Substantia nigra (tissue), 51 donors: ENCODE measurements at places on chromosomes 3 and 15.

DNA sequence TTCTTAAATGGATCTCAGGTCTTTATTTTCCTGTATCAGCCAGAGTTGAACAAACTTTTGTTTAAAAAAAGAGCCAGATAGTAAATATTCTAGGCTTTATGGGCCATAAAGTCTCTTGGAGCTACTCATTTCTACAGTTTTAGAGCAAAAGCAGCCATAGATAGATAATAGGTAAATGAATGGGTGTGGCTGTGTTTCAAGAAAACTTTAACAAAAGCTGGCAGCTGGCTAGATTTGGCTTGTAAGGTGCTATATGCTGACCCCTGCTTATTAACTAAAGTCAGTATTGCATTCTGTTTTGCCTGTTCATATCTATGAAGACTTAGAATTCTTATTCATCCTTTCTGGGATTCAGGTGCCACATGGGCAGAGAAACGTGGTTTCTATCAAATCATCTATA, 29.0 kb downstream of the MFN1 start:
- DNase-seq = no peak

DNA sequence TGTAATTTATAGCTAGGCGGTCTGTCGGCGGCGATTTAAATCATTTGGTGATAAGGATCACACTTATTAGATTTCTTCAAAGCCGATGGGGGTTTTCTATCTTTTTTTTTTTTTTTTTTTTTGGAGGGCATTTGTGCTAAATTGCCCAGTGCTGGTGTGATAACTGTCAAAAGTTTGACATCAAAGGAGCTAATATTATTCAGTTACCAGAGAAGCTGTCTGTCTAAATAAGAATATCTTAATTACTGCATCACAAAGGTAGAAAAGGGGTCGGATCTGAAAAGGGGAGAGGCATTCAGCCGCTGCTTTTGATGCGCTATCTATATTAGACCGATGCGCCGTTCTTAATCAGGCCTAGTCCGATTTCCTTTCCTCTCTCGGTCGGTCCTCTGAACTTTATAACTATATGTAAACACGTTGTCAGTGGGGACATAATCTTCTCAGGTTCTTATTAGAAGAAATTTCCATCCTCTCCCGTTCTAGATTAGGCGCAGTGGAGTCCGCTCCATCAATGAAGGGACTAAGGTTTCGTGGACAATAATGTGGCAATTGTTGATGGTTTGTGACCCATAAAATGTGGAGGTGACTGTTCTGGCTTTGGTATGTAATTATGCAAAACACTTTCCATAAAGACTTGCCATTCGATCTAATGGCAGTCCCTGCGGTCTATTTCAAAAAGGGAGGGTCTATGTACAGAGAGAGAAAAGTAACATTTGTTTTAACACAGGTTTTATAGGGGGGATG, 31.7 kb downstream of the NR2F2 start:
- no peak for DNase-seq

- no peak for DNase-seq
Observed at GRCh38 chr15:23395832-23396231, 41.3 kb downstream of the GOLGA8S start.

DNA sequence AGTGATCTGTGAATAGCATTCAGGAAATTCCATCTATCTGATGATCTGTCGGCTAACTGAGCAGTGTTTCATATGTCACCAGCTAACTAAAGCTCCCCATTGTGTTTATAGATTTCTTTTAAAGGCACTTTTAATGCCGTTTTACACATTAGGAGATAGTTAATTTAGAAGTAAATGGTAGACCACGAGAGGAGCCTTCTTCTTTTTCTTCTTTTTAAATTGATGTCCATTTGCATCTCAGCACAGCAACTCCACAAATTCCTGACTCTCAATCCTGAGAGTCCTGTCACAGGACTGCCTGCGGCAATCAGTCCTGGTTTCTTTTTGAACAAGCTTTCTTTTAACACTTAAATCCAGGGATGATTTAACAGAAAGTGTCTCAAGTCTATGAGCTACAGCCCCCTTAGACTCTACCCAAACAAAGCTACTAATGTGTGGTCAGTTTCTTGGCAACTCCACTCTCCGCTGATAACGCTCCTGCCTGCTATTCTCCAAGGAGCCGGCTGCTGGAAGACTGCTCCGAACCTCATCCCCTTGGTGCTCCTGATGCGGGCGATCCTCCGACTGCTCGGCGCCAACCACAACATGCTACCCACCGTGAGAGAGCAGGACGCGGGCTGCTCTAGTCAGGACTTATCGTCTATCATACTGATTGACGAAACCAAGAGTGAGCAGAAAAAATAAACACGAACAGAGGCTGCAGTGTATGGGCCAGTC, 421.4 kb downstream of the MECOM start:
- DNase-seq = peak; percentile 6

- DNase-seq = no peak
Observed at GRCh38 chr15:59791755-59792154, 102.6 kb upstream of the BNIP2 start.

- no peak for DNase-seq
Observed at GRCh38 chr3:195129644-195130492, 141.1 kb downstream of the XXYLT1 start.

- DNase-seq = no peak
Observed at GRCh38 chr3:157417247-157417646, 19.4 kb upstream of the PTX3 start.

DNA sequence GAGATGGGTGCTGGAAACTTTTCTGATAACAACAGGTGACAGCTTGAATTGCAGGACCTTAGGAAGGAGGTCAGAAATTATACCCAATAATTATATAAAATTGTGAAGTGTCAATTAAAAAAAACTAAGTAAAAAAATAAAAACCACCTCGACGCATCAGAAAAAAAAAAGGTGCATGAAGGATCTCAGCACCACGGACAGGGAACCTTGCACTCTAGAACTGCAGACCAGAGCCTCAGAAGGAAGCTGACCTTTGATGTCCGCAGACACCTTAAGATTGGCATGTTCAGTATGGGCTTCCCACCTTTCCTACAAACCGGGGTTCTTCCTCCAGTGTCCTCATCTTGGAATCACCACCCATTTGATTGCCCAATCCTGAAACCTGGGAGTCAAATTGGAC, 60.9 kb downstream of the SCN10A start:
- DNase-seq = no peak

DNA sequence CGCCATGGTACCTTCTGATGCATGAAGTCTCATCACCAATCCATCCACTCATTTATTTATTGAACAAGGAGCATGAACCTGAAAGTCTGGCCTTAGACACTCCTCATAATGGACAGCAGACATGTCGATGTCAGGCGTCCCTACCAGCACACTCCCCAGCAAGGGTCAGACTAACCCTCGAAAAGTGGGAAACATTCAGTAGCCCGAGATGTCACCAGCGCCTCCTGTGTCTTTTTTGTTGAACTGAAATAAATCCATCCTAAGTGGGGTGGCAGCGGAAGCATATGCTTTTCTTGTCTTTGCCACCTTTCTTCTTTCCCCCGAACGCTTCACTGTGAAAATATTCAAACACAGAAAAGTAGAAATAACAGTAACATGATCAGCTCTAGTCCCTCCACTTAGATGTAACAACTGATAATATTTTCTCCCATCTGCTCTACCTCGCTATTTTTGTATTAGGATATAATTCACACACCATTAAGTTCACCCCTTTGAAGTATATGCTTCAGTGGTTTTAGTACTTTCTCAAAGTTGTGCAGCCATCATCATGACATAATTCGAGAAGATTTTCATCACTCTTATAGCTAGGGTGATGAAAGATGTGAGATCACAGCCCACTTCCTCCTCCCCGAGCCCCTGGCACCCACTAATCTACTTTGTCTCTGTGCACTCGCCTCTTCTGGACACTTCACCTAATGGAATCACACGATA, 121.6 kb downstream of the ADAMTS17 start:
- no peak for DNase-seq

GRCh38 chr3:157104928-157105652, 54.9 kb downstream of the CCNL1 start:
- no peak for DNase-seq

DNA sequence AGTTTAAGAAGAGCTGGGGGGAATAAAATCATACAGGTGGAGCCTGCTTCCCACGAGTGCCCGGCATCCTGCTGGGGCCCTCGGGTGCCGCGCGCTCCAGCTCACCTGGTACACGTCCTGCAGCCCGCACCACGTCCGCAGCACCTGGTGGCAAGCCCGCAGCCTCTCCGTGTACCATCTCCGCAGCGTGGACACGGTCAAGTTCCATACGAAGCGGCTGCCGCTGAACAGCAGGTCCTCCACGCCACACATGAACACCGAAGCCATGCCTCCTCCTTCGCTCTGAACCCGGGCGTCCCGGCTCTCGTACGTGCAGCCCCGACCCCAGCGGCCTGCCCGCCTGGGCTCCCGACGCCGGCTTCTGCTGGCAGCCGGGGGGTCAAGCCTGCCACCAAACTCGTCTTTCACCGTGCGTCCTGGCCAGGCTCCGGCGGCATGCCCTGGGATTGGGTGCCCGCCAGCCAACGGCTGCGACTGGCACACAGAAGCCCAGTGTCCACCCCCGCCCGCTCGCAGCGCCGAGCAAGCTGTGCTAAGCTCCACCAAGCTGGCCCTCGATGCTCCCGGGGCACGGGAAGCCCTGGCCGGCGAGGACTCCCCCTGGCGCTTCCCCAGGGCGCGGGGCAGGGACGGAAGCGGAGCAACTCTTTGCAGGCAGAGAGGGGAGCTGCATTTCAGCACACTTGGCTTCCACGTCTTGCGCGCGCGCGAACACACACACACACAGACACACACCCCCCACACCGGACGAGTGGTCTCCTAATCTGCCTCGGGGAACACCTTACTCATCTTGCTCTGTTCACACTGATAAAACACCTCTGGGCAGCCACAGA, at the start of gene FRMD4B:
Gene FRMD4B (minus strand): TSS at position 366 of the 833 bp plus-strand sequence. CDS start 99 bp downstream, at position 267.
- DNase-seq = peak; percentile 92

GRCh38 chr3:11159421-11159904, 5.2 kb downstream of the HRH1 start:
- no peak for DNase-seq

GRCh38 chr15:79978655-79979514, 7.9 kb upstream of the BCL2A1 start:
- DNase-seq = no peak

DNA sequence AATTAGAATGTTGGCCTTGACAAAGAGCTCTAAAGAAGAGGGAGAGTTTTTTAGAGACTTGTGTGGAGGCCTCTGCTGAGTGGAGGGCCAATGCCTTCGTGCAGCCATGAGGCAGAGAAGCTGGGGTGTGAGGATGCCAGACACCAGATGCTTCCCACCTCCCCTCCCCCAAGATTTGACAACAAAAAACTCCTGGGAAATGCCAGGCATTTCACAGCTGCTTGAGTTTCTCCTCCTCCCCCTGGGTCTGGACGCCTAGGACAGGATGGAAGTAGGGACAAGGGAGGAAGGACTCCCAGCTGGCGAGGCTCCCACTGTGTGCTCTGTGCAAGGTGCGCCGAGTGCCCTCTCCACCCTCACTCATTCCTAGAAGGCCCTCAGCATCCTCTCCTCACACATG, 20.1 kb downstream of the TGM4 start:
- no peak for DNase-seq

DNA sequence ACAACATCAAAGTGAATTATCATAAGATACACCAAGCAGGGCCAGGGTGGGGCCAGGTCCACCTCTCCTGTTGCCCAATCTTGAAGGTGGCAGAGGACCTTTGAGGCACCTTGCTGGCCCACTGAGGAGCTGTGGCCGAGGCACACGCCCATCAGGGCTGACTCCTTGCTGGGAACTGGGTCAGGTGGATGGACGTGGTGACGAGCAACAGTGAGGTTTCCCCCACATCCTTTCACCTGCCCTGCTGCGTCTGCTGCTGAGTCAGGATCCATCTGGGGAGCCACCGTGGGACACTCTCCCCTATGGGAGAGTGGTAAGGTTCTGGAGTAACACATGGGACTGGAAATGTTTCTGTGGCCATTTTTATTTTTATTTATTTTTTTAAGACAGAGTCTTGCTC, 17.3 kb upstream of the FURIN start:
- no peak for DNase-seq

GRCh38 chr3:68004091-68004490, 349.7 kb upstream of the SUCLG2 start:
- DNase-seq = no peak

- no peak for DNase-seq
Observed at GRCh38 chr15:48494631-48495030, 150.9 kb downstream of the FBN1 start.

GRCh38 chr15:58313810-58314592, 117.8 kb upstream of the LIPC start:
- no peak for DNase-seq

- DNase-seq = no peak
Observed at GRCh38 chr3:100775669-100776068, 66.4 kb downstream of the TFG start.

GRCh38 chr15:82585072-82585471, 44.8 kb upstream of the RPS17 start:
- no peak for DNase-seq

GRCh38 chr3:188671971-188672370, 499.8 kb upstream of the TPRG1 start:
- no peak for DNase-seq

DNA sequence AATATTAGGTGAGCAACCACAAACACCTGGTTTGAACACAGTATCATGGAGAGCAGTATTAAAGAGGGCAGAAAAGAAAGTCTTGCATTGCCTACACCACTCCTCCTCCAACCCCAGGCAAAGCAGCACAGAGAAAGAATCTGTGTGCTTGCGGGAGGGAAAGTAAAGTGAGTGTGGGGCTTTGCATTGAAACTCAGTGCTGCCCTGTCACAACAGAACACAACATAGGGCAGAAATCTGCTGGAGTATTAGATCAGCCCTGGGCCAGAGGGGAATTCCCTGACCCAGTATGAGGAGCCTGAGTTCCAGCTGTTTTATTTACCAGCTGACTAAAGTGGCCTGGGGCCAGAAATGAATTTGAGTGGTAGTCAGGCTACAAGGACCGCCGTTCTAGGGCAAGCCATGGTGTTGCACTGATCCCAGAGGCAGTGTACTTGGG, 75.5 kb downstream of the SPATA16 start:
- no peak for DNase-seq

DNA sequence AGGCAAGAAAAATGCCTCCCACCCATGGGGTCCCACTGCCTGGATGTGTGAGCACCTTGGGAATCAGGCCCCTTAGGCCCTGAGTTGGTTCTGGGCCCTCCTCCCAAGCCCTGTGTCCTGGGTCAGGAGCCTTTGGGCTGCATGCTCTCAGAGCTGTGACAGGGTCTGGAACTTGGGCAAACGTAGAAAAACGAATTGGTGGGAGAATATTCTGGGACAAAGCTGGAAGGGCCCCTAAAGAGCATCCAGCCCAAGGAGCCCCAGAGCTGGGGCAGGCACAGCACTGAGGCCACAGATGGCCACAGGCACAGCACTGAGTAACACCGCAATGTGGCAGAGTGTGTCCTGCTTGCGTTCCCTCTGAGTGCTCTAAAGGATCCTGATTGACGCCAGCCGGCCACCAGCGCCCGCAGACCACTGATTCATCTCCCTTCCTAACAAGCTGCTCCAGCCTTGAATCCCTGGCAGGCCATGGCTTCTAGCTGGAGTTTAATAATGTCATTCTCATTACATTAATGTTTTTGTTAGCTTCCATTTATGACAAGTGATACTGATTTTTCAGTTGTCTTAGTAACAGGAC, 18.6 kb upstream of the SEC13 start:
- no peak for DNase-seq
